NCI-H82 (cell line): ENCODE measurements at places on chromosomes 2 and 18.

DNA sequence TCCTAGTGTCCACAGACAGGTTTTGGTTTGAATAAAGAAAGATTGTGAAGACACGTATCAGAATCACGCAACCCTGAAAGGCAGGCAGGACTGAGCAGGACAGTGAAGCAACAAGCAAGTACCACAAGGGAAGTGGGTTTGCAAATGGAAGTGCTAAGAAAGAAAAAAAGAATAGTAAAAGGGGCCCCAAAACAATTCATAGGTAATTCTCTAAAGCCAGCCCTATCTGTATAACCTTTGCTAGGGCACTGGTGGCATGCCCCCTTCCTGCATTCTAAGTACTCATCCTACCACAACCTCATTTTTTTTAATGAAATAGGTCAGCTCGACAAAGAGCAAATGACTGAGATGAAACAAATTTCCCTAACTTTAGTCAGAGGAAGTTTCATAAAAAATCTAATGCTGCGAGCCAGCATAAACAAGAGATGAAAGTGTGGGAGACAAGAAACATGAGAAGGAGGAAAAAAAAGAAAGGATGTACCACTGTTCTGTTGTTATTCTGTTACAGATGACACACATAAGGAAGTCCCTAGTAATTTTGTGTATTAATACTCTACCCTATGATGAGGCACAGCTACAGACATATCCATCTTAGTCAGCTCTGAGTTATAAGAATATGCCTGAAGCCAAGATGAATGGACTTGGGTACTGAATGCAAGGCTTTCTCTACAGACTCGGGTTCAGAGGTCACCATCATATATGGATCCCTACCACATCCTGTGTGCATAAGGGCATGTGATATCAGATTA, 32.2 kb downstream of the IKZF2 start:
- DNase-seq: no peak

DNA sequence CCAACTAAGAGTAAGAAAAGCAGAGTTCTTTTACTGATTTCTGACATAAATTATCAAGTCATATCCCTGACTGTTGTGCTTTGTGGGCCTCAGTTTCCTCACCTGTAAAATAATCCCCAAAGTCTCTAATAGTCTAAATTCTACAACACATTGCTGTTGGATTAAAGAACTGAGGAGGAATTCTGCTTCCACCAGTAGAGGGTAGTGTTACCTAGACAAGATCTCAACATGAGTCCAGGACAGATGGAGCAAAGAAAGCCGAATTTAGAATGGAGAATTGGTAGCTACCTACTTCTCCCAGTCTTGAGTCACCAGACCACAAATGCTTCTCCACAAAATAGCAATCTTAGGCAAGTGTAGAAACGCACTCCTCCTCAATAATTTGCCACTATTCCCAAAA, 462.5 kb upstream of the FSHR start:
- peak; percentile 88 for DNase-seq

GRCh38 chr2:172893671-172894070, 158.0 kb downstream of the RAPGEF4 start:
- no peak for DNase-seq

DNA sequence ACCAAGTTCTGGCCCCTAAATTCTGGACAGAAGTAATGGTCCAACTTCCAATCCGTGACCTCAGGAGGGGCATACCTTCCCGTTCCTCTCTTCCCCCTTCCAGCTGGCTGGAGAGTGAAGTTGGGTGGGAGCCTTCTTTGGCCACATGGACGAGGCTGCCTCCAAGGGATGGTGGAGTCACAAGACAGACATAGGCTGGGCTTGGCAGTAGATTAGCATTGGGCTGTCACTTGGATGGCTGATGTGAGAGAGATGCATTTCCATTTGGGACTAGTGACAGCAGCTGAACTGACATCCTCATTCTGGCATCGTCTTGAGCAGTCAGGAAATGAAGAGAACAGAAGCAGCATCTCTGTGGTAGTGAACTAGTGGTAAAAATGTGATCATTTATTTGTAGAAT, 12.6 kb downstream of the NT5DC4 start:
- no peak for DNase-seq

GRCh38 chr2:83282043-83282795, 1176.9 kb downstream of the SUCLG1 start:
- DNase-seq: no peak

DNA sequence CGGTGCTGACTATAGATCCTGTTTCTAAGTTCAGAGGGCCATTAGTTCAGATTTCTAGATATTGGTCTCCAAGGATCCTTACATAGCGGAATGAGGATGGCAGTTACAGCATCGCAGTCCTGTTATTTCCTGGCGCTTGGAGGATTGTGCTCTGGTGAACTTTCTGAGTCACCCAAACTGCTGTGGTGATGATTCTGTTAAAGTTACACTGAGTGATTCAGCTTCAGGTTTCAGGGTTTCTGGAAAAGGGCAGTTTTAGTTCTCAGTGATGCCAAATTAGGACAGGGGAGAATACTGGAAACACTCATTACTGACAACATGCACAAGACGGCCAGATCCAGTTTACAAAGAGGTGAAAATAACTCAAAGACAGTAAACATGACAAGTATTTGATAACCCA, 52.1 kb upstream of the ANKRD62 start:
- no peak for DNase-seq

GRCh38 chr2:33370636-33371265, 105.7 kb upstream of the RASGRP3 start:
- no peak for DNase-seq

DNA sequence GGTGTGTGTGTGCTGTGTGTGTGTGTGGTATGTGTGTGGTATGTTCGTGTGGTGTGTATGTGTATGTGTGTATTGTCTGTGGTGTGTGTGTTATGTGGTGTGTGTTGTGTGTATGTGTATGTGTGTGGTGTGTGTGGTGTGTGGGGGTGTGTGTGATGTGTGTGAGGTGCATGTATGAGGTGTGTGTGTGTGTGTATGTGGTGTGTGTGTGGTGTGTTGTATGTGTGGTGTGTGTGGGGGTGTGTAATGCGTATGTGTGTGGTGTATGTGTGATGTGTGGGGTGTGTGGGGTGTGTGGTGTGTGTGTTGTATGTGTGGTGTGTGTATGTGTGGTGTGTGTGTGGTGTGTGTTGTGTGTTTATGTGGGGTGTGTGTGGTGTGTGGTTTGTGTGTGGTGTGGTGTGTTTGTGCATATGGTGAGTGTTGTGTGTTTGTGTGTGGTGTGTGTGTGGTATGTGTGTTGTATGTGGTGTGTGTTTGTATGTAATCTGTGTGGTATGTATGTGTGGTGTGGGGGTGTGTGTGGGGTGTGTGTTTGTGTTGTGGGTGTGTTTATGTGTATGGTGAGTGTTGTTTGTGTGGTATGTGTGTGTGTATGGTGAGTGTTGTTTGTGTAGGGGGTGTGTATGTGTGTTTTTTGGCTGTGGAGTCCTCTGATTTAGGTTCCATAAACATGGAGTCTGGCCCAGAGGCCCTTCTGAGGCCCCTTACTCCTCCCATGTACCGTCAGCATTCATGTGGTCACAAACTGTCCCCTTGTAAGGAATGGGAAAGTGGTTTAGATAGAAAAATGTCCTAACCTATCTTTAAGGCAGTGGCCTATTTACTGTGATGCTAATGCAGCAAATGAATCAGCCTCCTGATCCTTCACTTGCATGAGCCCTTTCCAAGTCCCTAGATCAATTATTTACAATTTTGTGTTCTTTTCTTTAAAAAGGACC, 116.0 kb downstream of the ALPK2 start:
- no peak for DNase-seq

GRCh38 chr18:43077510-43078308, 37.8 kb downstream of the RIT2 start:
- DNase-seq: no peak

DNA sequence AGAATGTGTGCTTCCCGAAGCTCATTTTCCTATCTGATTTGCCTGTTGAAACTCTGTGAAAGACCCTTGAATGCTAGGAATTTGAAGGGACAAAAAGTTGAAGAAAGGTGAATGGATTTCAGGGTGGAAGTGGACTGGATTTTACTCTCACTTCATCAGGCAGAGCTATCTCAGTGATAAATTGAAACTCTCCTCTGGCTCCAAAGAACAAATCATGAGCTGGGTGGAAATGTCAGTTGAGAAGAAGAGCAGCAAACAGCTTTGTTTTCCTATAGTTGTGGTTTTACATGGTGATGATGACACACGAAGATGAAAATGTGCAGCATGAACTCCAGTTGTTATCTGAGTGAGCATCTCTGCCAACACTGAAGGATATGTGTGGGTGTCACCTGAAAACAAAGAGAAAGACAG, 34.4 kb downstream of the CD28 start:
- no peak for DNase-seq

DNA sequence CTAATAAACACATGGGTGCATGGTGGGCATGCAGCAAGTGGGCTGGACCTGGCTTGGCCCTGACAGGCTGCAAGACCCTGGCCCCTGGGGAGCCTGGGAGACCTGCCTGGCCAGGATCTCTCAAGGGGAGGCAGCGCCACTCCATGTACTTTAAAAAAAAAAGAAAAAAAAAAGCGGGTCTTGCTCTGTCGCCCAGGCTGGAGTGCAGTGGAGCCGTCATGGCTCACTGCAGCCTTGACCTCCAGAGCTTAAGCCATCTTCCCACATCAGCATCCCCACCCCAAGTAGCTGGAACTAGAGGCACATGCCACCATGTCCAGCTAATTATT, 29.5 kb upstream of the SEMA4C start:
- DNase-seq: no peak

GRCh38 chr2:109379507-109379906, 234.3 kb downstream of the SEPTIN10 start:
- no peak for DNase-seq

- DNase-seq: peak; percentile 39
Observed at GRCh38 chr2:226799976-226800940, 638 bp upstream of the IRS1 start.

DNA sequence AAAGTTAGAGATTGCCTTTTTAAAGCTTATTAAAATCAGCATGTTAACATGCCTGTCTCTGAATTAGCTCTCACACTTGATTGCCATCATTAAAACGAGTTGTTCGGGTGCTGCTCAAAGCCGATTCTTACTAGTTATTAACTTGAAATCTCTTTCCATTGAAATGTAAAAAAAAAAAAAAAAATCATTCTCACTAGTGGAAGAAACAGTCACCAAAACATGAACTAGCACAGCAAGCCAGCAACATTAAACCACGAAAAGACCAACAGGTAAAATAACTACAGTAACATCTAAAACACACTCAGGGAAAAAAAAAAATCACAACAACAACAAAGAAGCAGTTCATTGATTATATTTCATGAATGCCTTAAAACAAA, 264.5 kb downstream of the MEIS1 start:
- DNase-seq: no peak

GRCh38 chr2:224146356-224147160, 107.5 kb upstream of the SERPINE2 start:
- DNase-seq: no peak

GRCh38 chr2:149894226-149894625, 306.7 kb upstream of the MMADHC start:
- no peak for DNase-seq

DNA sequence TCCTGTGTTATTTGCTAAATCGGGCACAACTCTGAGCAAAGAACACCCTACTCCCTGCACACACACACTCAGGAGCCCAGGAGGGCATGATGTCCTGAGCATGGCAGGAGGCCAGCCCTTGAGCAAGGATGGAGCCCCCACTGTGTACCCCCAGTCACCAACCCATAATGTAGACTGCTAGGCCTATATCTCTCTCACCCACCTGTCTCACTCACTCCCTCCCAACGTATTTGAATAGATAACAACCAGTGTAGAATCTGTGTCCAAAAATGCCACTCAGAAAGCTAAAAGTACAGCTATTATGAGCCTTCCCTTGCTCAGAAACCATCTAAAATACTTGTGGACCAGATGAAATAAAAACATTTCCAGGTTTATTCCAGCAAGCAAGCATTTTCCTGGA, 29.3 kb downstream of the MERTK start:
- no peak for DNase-seq

- no peak for DNase-seq
Observed at GRCh38 chr2:203383038-203383437, 54.8 kb downstream of the ABI2 start.

- DNase-seq: no peak
Observed at GRCh38 chr2:123816203-123816602, 208.9 kb upstream of the CNTNAP5 start.

GRCh38 chr2:58350484-58350883, 109.4 kb upstream of the FANCL start:
- DNase-seq: no peak

- DNase-seq: no peak
Observed at GRCh38 chr2:191401287-191401686, 156.1 kb downstream of the MYO1B start.

DNA sequence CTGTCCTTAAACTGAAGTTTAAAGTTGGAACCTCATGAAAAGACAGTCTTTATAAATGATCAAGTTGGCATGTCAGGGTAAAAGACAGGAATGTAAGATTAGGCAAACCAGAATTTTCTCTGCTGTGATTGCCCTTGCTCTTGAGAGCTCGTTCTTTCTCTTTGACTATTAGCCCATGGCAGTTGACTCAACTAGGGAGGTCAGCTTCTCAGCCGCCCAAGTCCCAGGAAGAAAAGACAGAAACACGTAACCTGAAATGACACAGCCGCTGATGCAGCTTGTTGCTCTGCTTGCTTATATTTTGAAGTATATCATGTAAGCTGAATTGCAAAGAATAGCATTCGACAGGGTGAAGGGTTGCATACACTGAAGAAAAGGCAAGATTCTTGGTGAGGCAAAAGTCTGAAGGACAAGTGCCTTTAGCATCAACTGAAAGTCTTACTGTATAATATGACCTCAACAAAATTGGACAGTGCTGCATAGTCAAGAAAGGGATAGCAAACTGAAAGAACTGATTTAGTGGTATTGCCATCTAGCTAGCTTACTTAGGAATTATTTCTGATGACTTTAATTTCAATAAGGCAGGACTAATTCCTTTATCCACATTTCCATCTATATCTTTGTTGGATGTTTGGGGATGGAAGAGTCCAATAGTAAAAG, 54.7 kb downstream of the ARHGAP15 start:
- DNase-seq: no peak

DNA sequence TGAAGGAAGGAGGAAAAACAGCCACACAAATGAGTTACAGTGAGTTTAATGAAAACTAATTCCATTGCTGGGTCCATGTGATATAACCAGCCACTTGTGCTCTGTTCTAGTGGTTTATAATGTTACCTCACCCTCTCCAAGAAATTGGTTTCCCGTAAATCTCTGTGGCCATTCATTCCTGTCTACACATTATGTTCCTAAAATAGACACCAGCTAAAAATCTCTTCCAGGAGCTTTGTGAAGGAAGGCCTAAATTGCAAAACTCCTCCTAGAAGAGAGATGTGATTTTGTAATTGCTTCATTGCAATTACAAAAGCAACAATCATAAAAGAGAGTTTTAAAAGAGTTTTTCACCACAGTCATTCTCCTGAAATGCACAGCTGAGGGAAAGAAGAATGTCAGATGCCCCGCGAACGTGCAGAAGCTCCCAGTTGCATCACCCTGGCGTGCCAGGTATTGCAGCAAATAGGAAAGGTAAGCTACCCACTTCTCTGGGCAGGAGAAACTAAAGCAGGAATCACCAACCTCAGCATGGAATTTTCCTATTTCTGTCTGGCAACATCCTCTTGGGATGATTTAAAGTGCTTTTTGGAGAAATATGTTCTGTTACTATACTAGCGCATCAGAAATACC, 1.7 kb downstream of the SCN1A start:
- no peak for DNase-seq

- DNase-seq: no peak
Observed at GRCh38 chr18:40938615-40939014, 1016.4 kb upstream of the PIK3C3 start.

GRCh38 chr2:31386648-31387047, 27.9 kb downstream of the XDH start:
- DNase-seq: peak; percentile 64

GRCh38 chr2:215493376-215493775, 57.5 kb upstream of the FN1 start:
- DNase-seq: no peak

- no peak for DNase-seq
Observed at GRCh38 chr18:35707674-35708073, 126.1 kb downstream of the GALNT1 start.
